ENCODE measurements at places on chromosomes 2 and 18.

- peak; percentile 27 for DNase-seq
Measured at GRCh38 chr2:202022755-202023154, 10.9 kb upstream of the FZD7 start.

- DNase-seq = no peak
Measured at GRCh38 chr2:166768393-166769123, 119.7 kb upstream of the XIRP2 start.

- DNase-seq = no peak
Measured at GRCh38 chr2:190794790-190795189, 85.8 kb upstream of the GLS start.

DNA sequence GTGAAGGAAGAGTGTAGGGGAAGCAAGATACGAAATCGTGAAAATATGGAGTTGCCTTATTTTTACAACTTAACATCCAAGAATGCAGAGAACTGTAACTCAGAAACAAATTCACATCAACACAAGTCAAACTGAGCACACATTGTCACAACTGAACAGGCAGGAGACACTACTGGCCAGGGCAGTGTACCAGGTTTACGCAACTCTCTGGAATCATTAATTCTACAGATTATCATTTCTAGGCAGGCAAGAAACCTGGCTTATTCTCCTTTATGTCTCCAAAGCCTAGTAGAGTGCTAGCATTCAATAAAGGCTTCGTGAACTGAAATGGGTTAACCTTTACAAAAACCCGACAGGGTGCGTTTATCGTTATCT, 584 bp downstream of the COA5 start:
- DNase-seq = no peak

Measured in NCI-H1694 (cell line).